ENCODE measurements at places on chromosomes 7 and 10.

DNA sequence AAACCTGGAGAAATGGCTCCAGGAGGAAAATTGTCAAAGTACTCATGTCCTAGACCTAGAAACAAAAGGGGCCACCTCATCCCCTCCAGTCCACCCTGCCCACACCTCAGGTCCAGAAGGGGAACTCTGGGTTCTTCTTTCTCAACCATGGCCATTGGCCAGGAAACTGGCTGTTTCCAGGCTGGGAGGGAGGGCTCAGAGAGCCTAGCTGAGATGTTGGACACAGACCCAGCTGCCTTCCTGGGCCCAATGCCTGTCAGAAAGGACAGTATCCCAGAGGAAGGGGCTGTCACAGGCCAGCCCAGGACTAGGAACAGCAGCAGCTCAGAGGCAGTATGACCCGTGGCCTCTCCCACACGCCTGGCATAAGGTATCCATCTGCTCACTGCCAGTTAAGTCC is 9.6 kb downstream of the GRID1 start:
- no peak for DNase-seq

DNA sequence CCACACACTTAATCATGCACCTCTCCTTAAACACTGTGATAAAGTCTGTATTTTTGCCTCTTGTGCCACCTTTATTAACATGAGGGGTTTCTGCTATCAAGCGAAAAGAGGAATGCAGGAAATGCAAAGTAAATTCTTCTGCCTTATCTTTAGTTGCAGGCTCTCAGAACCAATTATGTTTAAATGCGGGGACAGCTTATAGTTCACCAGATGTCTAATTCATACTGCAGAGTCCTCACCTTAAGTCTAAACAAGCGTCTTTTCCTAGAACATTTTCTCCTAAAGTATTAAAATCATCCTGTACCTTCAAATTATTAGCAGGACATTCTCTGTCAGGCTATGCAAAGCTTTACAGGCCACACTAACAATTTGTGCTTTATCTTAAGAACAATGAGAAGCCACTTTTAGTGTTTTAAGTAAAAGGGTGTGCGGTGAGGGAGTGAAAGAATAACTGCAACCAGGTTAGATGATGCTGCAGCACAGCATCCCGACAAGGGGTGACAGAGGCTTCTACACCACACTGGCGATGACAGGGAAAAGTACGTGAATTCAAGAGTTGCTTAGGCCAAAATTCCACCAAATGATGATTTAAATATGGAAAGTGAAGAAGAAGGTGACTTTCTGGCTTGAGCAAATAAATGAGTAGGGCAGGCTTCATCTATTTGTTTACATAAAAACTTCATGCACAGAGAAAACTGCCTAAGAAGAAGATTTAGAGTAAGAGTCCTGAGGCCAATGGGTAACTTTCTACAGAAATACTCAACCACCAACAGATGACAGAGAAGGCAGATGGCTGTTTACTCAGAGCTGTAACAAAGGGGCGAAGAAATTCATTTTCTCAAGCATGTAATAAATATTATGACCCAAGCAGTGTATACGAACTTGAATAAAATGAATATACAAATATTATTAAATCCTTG is 36.0 kb downstream of the EZH2 start:
- no peak for DNase-seq

DNA sequence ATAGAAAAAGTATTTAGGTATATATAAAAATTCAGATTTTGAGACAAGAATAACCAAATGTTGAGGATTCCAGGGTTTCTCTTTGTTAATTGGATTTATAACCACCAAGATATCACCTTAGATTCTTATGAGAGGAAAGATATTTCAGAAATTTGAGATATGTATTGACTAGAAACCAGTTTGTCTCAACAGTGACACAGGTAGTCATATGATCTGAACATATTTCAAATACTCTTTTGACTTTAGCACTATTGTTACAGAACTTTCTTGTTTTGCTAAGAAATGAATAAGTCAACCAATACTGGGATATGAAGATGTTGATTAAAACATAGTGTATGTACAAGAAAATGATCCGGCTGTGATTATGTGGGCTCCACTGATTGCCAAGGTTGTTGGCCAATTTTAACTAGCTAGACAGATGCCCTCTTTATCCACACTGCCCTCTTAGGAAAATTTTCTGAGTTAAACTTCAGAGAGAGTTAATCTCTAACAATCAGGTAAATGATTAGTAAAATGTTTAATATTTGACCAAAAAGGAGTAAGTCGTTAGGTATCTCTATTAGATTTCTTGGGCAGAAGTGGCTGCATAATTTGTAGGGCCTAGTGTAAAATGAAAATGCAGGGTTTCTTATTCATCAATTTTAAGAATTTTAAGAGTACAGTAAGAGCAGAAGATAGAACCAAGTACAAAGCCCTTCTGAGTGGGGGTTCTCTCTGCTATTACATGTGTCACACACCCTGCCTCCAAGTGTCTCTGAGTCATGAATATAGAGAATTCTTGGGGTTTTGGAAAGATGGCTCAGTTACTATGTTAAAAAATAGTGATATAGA is 376.0 kb downstream of the TFEC start:
- DNase-seq: no peak

DNA sequence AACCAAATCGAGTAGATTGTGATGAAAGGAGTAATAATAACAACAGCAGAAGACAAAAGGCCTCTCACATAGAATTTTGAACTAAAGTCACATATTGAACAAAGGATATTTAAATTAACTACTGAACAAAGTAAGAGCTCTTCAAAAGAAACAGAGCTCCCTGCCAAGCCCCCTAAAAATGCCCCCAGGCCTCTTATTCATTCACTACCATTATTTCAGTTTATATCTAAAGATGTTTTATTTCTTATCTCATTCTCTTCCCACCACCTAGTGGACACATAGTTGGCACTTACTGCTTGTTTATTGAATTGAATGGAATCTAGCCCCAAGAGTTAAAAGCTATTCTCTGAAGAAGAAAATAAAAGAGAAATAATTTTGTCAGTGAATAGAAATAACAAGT is 37.4 kb downstream of the VCL start:
- DNase-seq: no peak

- DNase-seq: no peak
These were observed at the start of gene GRID2IP for GRCh38 chr7:6551016-6551511. Gene GRID2IP (minus strand): TSS chr7:6551461. CDS start chr7:6551436, 25 bp downstream.

DNA sequence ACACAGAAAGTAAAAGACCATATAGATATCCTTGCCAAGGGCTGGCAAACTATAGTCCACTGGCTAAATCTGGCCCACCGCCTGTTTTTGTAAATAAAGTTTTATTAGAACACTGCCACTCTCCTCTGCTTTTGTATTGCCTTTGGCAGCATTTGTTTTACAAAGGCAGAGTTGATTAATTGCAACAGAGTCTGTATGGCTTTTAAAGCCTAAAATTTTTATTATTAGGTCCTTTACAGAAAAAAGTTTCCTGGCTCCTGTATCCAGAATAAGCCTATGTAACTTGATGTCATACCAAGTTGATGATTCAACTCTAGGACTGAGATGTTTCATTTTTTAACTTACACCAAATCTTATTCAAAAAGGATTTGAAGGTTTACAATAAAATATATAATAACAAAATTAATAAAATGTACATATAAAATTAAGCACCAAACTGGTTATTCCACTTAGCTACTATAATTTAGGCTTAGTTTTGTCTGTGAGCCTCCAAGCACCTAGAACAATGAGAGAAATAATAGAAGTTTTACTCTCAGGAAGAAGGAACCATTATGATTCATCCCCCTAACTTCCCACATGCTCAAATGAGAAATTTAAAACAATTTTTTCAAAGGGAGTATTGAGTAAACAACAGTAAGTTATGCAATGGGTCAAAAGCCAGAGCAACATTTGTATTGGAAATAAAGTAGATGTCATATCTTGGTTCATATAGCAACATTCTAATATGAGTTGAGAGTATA is 31.9 kb downstream of the CPED1 start:
- no peak for DNase-seq

GRCh38 chr7:134037991-134038390 is 89.1 kb upstream of the LRGUK start:
- no peak for DNase-seq

DNA sequence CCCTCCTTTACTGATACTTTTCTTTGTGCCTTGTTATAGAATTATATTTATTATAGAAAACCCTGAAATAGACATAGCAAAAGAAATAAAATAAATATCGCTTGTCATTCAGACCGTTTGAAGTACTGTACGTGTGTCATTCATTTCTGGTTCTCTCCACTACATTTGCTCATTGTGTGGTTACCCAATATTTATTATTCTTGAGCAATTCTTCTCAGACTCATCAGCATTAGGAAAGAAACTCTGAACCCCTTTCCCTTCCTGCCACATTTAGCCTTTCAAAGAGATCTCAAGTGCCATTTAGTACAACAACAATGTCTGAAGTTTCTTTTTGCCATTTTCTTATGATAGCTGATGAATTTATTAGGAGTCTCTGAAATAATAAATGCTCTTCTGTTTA is 154.1 kb downstream of the KIAA1217 start:
- no peak for DNase-seq

DNA sequence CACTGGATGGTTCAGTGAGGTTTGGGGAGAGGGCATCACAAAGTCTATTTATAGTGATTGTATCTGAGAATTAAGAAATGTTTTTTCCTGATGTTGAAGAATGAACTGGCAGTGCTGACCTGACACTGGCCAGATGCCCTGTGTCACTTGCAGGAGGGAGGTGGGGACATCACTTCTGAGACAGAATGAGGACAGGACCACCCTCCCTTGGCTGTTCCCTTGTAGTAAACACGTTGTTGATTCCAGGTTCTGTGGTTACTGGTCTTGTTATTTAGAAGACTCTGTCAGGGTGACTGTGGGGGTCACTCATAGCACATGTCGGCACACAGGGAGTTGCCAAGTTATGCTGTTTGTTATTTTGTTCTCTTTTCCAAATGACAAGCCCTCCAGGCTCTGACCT is 126.4 kb downstream of the ADCY1 start:
- DNase-seq: no peak

All from stimulated activated CD8-positive, alpha-beta memory T cell treated with anti-CD3 and anti-CD28 coated beads, Interleukin-2, amount 100 ng/mL, for 48 hours (primary cell).